ENCODE measurements at places on chromosomes 11 and 22.

DNA sequence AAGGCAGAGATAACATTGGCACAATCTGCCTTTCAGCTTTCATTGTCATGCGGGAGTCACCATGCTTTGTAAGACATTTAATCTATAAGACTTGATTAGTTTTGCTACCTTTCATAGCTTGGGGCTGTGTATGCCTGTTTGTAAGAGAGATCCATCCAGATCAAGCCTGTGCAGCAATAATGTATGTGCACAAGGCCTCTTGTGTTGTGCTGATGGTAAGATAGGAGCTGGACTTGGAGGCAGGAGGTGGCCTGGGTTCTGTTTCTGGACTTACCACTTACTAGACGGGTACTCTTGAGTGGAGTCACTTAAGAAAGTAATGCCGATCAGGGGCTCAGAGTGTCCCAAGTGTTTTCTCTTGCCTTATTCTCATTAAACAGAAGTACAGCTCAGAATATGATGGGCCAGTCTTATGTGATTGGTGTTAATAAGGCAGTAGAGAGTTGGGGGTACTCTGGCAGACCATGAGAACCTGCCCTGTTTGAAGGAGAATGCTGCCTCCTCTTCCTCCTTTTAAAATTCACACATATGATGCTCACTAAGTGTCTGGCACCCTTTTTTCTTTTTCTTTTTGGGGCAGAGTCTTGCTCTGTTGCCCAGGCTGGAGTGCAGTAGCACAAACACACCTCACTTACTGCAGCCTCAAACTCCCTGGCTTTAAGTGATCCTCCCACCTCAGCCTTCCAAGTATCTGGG, 30.9 kb downstream of the PTPRJ start:
- no peak for DNase-seq

DNA sequence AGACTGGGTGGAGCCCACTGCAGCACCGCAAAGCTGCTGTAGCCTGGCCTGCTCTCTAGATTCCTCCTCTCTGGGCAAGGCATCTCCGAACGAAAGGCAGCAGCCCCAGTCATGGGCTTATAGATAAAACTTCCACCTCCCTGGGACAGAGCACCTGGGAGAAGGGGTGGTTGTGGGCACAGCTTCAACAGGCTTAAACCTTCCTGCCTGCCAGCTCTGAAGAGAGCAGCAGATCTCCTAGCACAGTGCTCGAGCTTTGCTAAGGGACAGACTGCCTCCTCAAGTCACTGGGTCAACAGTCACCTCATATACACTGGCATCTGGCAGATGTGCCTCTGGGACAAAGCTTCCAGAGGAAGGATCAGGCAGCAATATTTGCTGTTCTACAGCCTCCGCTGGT, 117.3 kb downstream of the EHF start:
- no peak for DNase-seq

DNA sequence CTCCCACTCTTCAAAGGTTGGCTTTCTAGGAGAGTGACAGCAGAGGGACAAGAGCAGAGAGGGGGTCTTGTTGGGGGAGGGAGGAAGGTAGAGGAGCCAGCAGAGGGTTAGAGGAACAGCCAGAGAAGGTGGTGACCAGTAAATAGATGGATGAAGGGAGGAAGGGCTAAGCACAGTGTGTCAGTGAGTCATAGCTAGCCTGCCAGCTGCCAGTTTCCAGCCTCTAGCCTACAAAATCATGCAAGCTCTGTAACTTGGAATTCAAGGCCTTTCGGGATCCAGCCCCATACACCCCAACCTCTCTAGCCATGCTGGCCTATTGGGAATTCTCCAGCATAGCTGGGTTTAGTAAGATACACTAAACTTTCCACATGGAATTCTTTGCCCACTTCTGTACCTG, 147.4 kb upstream of the TEAD1 start:
- DNase-seq, result no peak

GRCh38 chr11:112178428-112178827, 3.1 kb downstream of the BCO2 start:
- DNase-seq, result no peak

GRCh38 chr22:46862418-46863324, 100.2 kb downstream of the TBC1D22A start:
- no peak for DNase-seq

DNA sequence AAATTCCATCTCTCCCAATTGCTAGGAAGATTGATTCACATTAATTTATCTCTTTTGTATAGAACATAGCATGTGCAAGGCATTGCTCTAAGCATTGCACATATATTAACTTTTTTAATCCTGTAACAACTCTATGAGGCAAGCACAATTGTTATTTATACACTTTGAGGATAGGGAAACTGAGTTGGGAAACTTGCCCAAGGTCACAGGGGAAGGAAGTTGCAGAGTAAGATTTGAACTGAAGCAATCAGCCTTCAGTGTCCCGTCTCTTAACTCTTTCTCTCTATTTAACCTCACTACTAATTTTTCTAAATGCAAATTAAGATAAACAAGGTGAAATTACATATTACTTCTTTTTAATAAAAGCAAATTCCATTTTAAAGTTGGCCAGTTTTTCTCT, 22.2 kb downstream of the OR56B4 start:
- no peak for DNase-seq
